ENCODE measurements at places on chromosomes 3 and 15.

GRCh38 chr3:102098130-102098885 lies 249.0 kb downstream of the NFKBIZ start:
- no peak for DNase-seq

GRCh38 chr3:156038869-156039268 lies 81.5 kb upstream of the KCNAB1 start:
- no peak for DNase-seq

GRCh38 chr3:101963902-101964362 lies 114.6 kb downstream of the NFKBIZ start:
- DNase-seq: no peak

GRCh38 chr3:12342151-12342550 lies 53.3 kb downstream of the PPARG start:
- no peak for DNase-seq

DNA sequence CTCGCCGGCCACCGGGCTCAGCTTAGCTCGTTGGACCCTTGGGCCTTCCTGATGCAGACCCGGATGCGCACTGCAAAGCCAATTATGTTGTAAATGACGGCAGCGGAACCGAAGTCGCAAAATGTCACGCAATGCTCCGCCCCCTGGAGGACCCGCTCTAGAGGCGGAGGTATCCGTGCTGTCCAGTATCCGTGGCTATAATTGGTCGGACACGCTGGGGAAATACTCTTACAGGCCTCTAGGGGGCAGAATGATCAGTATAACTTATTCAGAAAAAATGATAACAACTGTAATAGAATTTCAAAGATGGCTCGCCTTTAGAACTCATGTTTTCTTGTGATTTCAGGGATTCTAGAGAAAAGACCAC lies at the start of gene PRR23B:
PRR23B (minus strand) TSS at position 59 of the 367 bp plus-strand sequence. CDS start 265 bp downstream, outside the sequence.
- DNase-seq: no peak
